ENCODE measurements at places on chromosomes 4 and X.

DNA sequence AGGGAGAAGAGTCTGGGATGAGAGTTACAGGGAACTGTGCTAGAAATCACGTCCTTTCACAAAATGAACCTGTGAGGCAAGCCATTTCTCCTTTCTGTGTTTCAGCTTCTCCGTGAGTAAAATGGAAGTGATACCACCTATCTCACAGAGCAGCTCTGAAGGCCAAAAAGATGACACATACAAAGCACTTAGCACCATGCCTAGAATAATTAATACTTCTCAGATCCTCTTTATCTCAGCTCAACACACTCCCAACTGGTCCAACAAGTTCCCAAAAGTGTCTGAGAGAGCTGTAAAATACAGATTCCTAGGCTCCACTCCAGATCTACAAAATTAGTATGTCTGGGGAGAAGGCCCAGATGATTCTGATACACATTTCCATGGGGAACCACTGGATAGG is 38.3 kb downstream of the LHFPL1 start:
- no peak for DNase-seq

DNA sequence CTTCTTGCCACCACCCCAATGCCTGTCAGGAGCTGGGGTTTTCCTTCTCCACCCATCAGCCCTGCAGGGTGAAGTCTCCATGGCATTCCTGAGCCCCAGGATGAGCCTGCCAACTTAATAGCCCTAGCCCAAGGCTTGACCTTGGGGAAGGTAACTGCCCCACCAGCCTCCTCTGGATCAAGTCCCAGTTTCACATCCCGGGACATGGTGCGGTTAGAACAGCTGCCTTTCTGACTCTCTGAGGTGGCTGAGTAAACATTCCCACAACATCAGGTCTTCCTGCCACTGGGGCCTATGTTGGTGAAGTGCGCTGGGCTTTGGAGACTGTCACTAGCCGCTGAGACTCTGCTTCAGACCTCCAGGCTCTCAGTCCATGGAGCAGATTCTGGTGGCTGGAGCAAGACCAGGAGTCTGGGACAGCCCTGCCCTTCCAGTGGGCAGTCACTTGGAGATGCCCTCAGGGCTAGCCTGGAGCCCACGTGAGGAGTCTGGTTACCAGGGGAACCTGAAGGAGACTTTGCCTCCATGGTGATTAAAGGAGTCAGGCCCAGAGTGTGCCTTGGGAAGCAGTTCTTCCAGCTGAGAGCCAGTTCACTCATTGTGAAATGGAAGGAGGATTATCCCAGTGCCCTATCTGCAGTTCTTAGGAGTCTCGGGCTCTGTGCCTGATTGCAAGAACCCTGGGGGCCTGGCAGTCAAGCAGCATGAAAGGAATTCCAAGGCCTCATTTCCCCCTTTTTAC is 56.8 kb downstream of the SMIM20 start:
- DNase-seq, result no peak

DNA sequence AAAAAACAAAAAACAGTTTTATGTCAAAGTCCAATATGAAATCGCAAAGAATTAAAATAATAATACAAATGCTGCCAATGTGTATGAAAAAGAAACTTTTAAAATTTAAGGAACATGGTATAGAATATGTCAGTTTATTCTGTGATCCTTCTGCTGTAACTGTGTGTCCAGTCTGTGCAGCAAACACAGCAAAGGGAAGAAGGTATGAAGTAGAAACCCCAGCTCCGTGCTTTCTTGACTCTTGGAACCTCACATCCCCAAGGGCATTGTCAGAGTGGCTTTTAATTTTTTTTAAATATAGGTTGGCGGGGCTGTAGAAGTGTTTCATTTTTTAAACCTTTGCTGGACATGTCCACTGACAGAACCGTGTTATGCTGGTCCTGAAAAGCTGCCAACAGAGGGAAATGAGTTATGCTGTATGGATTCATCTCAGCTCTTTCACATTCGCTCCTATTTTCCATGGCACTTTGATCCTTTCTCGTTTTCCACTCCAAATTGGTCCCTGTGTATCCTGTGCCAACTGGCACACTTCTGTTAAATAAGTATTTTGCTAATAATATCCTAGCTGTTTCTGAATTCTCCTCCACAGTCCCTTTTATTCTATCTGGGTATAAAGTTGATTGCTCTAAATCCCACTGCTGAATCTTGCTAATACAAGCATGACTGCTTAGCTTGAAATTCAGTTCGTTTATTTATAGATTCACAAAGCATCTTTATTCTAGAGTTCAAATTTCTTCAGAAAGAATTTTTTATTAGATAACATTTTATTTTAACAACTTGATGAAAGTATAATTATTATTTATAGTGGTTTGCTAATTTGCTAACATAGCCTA is 127.0 kb upstream of the DDIT4L start:
- DNase-seq, result no peak

DNA sequence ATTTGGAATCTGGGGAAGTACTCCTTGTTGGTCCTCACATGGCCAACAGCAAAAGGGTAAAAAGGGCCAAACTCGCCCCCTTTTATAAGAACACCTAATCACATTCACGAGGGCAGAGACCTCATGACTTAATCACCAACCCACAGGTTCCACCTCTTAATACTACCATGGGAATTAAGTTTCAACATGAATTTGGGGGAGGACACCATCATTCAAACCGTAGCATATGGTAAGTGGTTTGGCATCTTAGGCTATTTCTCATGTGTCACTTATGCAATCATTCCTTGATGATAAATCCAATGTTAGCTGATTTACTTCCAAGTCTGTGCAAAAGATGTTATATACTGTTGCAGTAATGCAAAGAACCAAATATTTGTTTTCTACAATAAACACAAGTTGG is 302.9 kb upstream of the FAM241A start:
- DNase-seq, result no peak

GRCh38 chr4:87579478-87579877 is 28.9 kb upstream of the DSPP start:
- DNase-seq, result no peak

- DNase-seq, result no peak
Measured at GRCh38 chr4:27176400-27176799, 315.8 kb downstream of the STIM2 start.

- no peak for DNase-seq
Measured at GRCh38 chr4:575281-576141, 584 bp downstream of the TMEM271 start.

DNA sequence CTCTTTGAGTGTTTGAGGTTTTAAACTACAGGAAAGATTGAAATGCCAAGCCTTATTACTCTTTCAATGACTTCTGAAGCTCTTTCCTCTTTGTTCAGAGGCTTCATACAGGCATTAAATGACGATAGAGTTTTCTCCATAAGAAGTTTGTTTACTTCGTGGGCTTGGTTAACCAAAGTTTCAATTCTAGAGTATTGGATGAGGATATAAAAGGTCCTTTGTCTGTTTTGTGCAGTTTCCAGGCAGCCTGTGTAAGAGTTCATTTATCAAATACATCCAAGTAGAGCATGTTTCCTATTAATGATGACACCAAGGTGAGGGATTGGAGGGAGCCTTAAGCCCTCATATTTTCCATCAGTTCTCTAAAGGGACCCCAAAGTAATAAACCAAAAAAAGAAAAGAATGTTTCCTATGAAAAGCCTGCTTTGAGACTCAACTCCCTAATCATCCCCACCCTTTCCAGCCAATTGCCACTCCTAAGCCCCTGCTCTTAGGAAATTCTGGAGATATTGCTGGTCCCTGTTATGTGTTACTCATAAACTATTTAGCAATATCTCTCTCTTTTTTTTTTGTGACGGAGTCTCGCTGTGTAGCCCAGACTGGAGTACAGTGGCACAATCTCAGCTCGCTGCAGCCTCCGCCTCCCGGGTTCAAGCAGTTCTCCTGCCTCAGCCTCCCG is 106.2 kb upstream of the IL13RA1 start:
- no peak for DNase-seq

DNA sequence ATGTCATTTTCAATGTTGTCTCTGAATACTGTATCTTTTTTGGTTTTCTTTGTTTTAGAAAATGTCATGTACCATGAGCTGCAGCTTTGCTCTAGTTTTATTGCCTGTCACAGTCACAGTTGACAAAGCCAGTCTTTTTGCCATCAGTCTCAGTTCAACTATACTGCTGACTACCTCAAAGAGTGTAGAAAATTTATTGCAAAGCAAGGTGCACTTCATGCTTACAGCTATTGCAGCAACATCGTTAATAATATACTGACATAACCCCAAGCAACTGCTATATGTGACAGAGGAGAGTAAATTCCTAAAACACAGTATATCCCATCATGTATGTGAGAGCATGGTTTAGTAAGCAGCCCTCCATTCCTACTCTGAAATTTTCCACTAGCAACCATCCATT is 2022.3 kb downstream of the ARAP2 start:
- DNase-seq, result no peak
